ENCODE measurements at places on chromosomes 5 and 9. TPM values are rescaled to one million over a fixed set of nuclear protein-coding genes. Genes with fewer than 3 reads are reported as not detected.

- DNase-seq = no peak
- H3K4me3 ChIP-seq = no peak overlapping the region
- no peaks in the 10 kb centered on the region for H3K4me1 ChIP-seq
- H3K27me3 ChIP-seq = peaks cover 6% of the 10 kb centered on the region
- H3K27ac ChIP-seq = no peak overlapping the region
- no peaks in the 10 kb centered on the region for H3K36me3 ChIP-seq
Measured at GRCh38 chr5:153952057-153952456, 86.7 kb downstream of the FAM114A2 start.

DNA sequence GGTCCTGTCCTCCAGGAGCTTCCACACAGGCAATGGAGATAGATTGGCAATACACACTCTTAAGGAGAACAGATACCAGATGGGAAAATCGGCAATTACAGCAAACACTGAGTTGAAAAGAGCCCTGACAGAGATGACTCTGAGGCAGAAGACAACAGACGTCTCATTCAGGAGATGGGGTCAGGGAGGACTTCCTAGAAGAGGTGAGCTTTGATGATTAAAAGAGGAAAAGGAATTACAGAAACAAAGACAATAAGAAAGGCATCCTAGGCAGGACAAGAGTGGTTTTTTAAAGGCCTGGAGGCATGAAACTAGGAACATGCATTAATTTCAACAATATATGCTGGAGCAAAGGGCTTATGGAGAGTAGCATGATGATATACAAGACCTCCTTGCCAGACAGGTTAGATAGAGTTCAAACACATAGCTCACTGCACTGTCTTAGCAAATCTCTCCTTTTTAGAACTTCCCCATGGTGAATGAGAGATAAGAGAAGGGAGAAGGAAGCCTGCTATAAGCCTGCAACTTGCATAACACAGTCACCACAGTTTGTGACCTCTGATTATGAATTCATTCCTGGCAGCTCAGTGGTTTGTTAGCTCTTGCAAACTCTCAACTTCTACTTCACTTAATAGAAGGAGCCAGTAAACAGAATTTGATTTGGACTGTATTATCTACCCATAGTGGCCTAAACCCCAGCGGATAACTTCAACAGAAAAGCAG lies 48.5 kb downstream of the SIL1 start:
- no peak overlapping the region for H3K27ac ChIP-seq
- H3K36me3 ChIP-seq = no peaks in the 10 kb centered on the region
- no peaks in the 10 kb centered on the region for H3K27me3 ChIP-seq
- DNase-seq = no peak

DNA sequence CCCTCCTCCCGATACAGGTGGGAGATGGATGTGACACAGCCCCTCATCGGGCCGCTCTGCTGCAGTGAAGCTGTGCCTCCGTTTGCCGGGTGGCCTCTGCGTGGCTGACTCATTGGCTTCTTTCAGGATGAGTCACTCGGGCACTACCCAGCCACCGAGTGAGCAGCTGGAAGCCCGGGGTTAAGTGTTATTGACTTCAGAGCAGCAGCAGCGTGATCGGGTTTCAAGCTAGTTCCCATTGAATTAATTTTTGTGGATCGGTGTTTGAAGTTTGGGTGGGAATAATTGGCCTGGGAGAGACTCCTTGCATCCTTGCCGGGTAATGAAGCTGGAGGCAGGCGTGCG lies 266.4 kb upstream of the IRX4 start:
- no peaks in the 10 kb centered on the region for H3K27me3 ChIP-seq
- H3K4me1 ChIP-seq = no peaks in the 10 kb centered on the region
- no peaks in the 10 kb centered on the region for H3K36me3 ChIP-seq

DNA sequence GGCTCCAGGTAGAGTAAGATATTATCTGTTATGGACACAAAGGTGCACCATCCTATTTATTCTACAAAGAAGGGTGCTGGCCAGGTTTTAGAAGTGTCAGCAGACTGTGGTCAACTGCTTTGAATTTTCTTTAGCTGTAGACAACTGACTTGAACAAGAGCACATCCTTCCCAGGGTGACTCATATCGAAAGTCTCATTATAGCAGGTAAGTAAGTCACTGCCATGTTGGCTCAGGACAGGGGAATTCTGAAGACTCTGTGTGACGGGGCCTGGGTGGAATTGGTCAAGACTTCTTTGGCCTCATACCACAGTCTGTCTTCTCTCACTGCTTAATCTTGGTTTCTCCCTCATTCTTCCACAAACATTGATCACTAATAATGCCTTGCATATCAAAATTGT lies 214.5 kb upstream of the CDH9 start:
- H3K4me1 ChIP-seq = no peaks in the 10 kb centered on the region
- no peak overlapping the region for H3K4me3 ChIP-seq
- H3K27ac ChIP-seq = no peak overlapping the region
- H3K36me3 ChIP-seq = no peaks in the 10 kb centered on the region

DNA sequence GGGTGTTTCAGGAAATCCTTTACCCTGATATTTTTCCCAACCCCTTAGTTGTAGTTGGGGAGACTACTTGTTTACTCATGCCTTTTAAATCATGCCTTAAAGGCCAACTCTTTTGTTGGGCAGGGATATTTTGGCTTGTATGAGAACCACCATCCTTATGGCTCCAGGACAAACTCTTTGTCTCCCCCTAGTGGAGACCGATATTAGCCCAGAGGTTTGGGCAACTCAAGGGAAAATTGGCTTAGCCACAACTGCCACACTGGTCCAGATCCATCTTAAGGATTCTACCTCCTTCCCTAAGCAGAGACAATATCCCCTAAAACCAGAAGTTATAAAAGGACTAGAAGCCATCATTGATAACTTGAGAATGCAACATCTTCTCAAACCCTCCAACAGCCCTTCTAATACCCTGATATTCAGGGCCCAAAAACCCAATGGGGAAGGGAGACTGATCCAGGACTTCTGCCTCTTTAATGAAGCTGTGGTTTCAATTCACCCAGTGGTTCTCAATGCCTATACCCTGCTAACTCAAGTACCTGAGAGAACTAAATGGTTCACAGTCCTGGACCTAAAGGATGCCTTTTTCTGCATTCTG lies 100.9 kb upstream of the HCN1 start:
- no peak overlapping the region for H3K4me3 ChIP-seq
- H3K36me3 ChIP-seq = no peaks in the 10 kb centered on the region
- H3K27ac ChIP-seq = no peak overlapping the region
- H3K4me1 ChIP-seq = no peaks in the 10 kb centered on the region
- no peaks in the 10 kb centered on the region for H3K27me3 ChIP-seq

GRCh38 chr9:128479262-128479661 lies 23.5 kb downstream of the ODF2 start:
- peak overlapping the region; percentile 48 for H3K27ac ChIP-seq
- no peak for DNase-seq
- no peaks in the 10 kb centered on the region for H3K27me3 ChIP-seq
- peaks cover 53% of the 10 kb centered on the region for H3K36me3 ChIP-seq
- no peak overlapping the region for H3K4me3 ChIP-seq

DNA sequence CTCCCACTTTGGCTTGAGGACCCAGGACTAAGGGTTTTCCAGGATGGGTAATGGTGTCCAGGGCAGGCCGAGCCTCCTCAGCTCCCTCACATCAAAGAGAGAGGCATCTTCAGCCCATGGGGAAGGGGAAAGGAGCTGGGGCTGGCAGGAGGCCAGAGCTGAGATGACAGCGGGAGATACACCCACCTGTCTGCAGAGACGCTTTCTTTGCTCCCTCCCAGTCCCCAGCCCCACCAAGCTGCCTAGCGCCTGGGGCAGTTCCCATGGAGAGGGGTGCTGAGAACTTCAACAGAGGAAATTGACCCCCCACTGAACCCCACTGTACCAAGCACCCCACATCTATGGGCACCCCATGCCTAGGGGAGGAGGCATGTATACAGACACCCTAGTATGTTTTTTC lies 10.6 kb downstream of the PCDH1 start:
- peaks cover 21% of the 10 kb centered on the region for H3K27me3 ChIP-seq
- H3K4me3 ChIP-seq = no peak overlapping the region
- no peaks in the 10 kb centered on the region for H3K36me3 ChIP-seq
- no peaks in the 10 kb centered on the region for H3K4me1 ChIP-seq
- DNase-seq = no peak
- no peak overlapping the region for H3K27ac ChIP-seq

GRCh38 chr9:104869811-104870210 lies 58.1 kb downstream of the ABCA1 start:
- no peak overlapping the region for H3K4me3 ChIP-seq
- H3K27me3 ChIP-seq = peaks cover 4% of the 10 kb centered on the region
- DNase-seq = no peak
- no peak overlapping the region for H3K27ac ChIP-seq
- no peaks in the 10 kb centered on the region for H3K4me1 ChIP-seq
- H3K36me3 ChIP-seq = no peaks in the 10 kb centered on the region

Gene SIT1
- 220 TPM for total RNA-seq

DNA sequence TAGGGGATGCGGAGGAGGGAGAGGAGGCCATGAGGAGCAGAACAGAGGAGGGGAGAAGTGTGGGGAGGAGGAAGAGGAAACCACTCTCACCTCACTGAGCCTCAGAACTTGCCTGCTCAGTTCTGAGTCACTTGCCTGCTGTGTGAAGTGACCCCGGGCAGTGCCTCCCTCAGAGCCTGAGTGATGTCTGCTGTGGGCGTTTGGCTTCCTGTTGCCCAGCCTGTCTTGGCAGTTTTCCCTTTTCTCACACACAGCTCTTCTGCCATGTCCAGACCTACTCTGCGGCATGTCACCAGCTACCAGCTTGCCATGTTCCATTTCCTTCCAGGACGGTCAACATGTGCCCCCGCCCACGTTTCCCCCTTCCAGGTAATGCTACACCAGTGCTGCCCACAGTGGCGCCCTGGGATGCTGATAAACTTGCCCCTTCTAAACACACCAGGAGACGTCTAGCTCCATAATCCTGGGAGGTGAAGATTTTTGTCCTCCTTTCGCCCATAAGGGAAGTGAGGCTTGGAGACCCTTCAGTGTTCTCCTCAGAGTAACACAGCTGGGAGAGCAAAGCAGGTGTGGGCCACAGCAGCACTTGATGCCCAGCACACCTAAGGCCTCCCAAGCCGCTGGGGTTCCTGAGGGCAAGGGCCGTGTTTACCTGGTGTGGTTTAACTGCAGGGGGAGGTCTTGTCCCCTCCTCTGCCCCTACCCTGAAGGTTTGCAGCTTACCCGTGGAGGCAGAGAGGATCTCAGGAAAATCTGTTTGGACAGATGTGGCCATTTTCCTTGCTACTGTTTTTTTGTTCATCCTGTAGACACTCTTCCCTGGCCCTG lies 63.8 kb upstream of the RNF130 start:
- peaks cover 10% of the 10 kb centered on the region for H3K4me1 ChIP-seq
- H3K4me3 ChIP-seq = no peak overlapping the region
- H3K27ac ChIP-seq = peak overlapping the region; percentile 60
- DNase-seq = peak; percentile 57
- H3K36me3 ChIP-seq = no peaks in the 10 kb centered on the region

DNA sequence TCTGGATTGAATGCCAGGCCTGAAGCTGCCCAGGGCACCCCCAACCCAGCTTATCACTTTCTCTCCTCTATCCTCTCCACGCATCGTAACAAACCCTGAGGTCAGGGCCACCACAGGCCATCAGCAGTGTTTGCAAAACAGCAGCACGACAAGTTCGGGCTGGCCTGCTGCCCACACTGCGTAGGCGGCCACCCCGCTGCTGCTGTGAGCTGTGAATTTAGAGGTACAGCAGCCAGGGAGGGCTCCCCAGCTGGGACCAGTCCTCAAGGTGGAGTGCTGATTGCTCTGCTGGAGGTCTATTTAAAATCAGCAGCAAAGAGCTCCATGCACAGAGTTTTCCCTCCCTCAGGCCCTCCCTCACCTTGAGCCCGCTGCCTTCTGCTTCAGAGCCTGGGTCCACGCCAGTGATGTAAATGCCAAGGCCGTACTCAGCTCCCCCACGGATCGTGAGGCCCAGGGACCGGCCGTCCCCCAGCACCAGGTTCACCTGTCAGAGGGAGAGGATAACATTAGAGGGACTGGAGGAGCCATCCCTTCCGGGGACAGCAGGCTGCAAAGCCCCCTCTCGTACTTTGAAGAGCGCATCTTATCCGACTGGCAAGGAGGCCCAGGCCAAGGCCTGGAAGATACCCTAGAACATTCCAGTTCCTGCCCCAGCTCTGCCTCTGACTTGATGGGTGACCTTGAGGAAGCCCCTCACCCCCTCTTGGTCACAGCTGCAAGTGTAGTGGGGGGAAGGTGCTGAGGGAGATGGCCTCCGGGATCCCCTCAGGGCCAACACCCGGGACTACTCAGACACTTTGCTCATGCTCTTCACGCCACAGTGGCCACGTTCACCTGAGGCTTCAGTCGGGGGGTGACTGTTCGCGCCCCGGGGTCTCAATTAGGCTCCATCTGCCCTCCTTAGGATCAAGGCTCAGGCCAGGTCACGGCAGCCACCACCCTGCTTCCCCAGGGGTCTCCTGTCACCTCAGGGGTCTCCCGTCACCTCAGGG lies 39.1 kb downstream of the WHRN start:
- no peaks in the 10 kb centered on the region for H3K4me1 ChIP-seq
- H3K27ac ChIP-seq = no peak overlapping the region
- H3K36me3 ChIP-seq = no peaks in the 10 kb centered on the region
- no peaks in the 10 kb centered on the region for H3K27me3 ChIP-seq

DNA sequence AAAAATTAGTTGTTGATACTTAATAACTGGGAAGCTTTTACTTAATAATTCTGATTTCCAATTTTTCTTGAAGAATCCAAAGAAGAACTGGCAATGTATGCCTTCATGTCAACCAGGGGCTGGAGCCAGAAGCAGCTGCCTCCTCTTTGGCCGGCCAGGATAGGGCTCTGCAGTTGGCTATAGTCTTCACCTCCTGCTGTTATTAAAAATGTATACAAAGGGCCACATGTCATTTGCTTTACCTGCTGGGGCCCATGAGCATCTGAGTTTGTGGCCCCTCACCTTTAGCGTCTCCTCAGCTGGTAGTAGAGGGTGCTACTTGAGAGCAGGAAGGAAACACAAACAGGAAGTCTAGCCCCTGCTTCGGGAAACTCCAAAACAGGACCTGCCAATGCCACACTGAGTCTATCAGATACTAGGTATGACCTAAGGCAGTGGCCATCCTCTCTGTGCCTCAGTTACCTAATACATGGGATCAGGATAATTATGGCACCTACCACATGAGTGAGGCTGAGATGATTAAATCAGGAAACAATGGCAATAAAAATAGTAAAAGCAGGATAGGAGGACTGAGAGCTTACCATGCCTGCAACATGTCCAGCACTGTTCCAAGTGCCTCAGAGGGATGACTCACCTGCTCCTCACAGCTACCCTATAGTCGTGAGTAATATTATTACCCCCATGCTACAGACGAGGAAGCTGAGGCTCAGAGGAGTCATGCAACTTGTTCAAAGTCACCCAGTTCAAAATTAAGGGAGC lies 21.3 kb downstream of the CCDC69 start:
- H3K4me3 ChIP-seq = peak overlapping the region; percentile 22
- H3K27ac ChIP-seq = peak overlapping the region; percentile 75
- peaks cover 34% of the 10 kb centered on the region for H3K4me1 ChIP-seq
- H3K36me3 ChIP-seq = peaks cover 55% of the 10 kb centered on the region

Gene FOXD4
- not detected for total RNA-seq

Gene GAPT
- total RNA-seq = not detected

Gene NRG2
- total RNA-seq = not detected

Gene TLX3
- total RNA-seq = not detected

Gene SPATA31A3
- not detected for total RNA-seq

All from activated CD8-positive, alpha-beta T cell treated with anti-CD3 and anti-CD28 coated beads, Interleukin-2, amount 10 ng/mL, durations not matched to agents 7 days and 5 days (primary cell).